Amygdala (tissue), 56 donors: ENCODE measurements at places on chromosomes 13 and 19.

- no peak for DNase-seq
Measured at GRCh38 chr13:110262508-110263291, 44.3 kb downstream of the COL4A1 start.

- no peak for DNase-seq
Measured at GRCh38 chr19:49472936-49473335, 1.1 kb upstream of the FLT3LG start.

DNA sequence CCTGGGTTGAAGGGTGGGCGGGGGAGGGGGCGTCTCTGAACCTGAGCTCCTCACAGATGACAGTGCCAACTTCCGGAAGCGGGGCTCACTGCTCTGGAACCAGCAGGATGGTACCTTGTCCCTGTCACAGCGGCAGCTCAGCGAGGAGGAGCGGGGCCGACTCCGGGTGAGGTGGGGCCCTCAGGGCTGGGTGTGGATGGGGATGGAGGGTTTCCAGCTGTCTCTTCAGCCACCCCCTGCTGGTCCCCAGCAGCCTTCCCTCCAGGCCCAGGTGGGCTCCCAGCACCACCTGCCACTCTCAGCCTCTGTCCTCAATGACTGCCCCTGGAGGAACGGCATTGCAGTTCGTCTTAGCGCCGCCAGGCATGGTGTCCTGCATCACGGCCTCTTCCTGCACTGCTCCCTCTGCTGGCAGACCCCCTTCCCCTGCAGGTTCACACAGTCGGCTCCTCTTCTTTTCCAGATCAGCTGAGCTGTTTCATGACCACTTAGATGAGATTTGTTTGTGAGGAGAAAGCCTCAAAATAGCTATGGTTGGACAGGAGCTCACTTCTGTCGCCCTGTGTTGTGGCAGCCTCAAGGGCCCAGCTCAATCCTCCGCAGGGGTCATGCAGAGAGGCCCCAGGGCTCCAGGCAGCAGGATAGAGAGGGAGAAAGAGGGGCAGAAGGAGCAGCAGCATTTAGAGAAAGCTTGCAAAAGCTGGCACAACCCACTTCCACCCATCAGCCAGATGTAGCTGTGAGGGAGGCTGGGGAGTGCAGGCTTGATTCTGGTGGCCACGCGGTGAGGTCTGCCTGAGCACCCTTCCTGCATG is 2.5 kb upstream of the GARIN5A start:
- DNase-seq: no peak

DNA sequence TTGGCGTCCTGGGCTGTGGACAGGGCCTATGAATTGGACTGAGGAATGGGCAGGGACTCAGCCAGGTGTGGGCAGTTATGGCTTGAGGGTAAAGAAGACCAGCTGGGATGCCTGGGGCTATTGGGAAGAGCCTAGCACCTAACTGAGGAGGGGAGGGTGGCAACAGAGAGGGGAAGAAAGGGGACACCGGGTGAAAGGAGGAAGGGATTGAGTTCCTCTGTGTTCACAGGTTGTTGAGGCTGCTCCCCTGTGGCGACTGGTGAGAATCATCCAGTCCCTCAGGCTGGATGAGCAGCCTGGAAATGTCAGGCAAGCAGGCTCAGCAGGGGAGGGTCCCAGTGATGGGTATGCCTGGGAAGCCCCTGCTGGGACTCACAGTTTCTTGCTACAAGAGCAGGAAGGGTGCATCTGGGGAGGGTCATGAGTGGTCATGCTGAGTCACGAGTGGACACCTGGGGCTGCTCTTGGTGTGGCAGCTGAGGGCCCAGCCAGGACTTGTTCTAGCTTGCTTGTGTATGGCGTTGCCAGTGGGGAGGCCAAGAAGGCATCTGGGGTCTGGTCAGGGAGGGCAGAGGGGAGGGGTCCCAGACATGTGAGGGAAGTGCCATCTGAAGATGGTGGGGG is 1.4 kb downstream of the ZNF324 start:
- no peak for DNase-seq

DNA sequence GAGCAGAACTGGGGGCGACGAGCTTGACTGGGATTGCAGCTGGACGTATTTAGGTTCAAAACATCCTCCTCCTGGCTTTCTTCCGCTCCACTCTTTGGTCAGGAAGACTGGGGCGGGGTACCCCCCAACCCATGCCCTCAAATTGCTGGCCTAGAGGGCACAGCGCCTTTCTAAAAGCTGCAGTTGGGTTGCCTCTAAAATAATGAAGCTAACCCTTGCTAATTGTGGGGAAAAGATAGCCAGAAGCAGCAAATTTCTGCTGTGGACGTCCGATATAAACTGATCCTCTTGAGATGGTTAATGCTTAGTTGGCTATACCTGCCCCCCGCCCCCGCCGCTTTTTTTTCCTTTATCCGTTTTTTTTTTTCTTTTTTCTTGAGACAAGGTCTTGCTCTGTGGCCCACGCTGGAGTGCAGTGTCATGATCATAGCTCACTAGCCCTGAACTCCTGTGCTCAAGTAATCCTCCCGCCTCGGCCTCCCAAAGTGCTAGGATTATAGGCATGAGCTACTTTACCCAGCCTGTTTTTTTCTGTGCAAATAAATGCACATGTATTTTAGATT is 754 bp upstream of the CHERP start:
- no peak for DNase-seq

- no peak for DNase-seq
Measured at GRCh38 chr13:51420681-51421490, 31.9 kb downstream of the INTS6 start.

- no peak for DNase-seq
Measured at GRCh38 chr13:42219876-42220275, 52.1 kb upstream of the AKAP11 start.

DNA sequence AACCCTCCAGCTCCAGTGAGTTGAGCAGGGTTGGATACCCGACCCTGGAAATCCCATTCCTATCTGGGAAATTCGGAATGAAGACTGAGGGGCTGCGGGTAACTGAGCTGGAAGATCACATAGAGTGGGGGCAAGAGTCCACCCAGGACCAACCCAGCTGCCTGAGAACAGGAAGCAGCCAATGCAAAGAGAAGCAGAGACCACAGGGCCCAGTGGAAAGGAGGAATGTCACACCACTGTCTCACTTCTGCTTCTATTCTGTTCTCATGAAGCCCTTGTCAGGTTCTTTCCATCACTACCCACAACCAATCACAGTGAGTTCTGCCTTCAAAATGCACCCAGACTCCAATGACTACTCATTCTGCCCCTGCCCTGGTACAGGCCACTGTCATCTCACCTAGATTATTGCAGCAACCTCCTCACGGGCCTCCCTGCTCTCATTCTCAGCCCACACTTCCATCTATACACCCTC is 15.3 kb downstream of the DYRK1B start:
- DNase-seq: no peak

DNA sequence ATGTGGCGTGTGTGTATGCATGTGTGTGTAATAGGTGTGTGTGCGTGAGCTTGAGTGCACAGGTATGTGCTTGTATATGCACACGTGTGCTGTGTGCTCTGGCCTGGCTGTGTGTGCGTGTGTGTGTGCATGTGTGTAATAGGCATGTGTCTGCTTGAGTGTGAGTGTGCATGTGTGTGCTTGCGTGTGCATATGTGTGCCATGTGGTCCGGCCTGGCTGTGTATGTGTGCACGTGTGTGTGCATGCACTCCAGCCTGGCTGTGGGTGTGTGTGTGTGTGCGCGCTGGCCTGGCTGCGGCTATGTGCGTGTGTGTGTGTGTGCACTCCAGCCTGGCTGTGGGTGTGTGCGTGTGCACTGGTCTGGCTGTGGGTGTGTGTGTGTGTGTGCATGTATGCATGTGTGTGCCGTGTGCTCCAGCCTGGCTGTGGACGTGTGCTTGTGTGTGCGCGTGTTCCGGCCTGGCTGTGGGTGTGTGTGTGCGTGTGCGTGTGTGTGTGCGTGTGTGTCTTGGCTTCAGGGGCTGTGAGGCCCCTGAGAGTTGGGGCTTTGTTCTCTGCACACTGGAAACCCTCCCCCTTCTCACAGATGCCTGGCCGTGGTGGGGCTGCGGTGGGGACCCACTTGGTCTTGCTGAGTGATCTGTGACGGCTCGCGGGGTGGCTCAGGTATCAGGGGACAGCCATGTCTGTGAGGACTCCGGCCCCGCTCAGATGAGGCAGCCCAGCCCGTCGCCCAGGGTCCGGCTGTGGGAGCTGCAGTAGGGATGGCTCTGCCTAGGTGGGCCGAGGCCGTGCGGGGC is 8.2 kb downstream of the SPPL2B start:
- no peak for DNase-seq

- no peak for DNase-seq
Measured at GRCh38 chr13:43089912-43090498, 66.6 kb downstream of the DNAJC15 start.

- DNase-seq: no peak
Measured at GRCh38 chr13:94303644-94304174, 175.8 kb downstream of the DCT start.

DNA sequence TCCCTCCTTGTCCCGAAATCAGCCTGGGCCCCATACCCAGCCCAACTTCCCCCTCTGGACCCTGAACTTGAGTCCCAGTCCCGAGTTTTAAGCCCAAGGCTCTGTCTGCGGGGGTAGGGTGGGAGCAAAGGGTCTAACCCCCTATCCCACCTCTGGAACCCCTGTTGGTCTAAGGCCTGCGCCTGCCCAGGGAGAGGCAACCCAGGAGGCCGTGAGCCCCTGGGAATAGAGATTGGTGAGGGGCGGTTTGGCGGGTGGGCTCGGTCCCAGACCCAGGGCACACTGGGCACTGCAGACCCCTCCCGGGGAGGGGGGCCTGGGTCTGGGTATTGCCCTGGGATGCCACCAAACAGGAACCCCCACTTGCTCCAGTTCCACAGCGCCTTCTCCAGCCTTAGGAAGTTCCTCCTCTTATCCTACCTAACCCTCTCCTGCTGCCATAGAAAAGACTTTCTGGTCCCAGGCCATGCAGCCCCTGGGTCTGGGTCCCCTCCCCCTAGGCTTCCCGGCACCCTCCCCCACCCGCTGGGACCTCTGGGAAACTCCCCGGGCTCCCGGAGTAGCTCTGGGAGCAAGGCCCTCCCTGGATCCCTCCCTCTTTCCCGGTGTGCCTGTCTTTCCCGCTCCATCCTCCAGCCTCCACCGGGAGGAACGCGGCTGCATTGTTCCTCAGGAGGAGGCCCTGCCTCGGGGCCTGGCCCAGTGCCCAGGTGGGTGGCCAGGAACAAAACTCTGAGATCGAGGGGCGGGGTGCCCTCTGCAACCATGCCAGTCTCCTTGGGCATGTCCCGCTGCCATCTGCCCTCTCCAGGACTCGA is 33.6 kb upstream of the NANOS3 start:
- DNase-seq: no peak

DNA sequence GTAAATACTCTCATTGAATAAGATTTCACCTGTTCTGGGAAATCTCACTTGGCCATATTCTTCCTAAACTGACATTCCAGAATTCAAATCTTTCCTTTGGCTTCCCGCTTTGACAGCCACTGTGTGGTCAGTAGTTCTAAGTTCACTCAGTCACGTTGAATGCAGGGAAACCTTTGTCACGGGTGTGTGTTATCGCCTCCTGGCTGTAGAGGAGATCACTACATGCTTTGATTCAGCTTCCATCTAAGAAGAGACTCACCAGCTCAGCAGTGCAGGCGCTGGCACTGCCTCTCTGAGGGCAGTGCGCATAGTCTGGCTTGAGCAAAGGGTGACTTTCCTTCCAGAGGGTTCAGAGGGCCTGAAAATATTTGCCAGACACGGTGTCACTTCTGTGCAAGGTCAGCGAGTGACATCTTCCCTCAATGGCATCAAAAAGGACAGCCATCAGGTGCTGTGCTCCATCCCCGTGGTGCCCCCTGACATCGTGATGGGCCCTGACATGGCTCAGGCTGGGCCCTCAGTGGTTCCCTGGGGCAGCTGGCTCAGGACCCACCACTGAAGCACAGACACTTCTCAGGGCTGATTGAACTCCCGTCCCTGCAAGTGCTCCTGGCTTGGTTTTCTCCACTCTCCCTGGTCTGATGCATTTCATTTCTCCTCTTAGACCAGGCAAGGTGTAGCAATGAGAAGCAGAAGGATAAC is 635.4 kb upstream of the ARGLU1 start:
- no peak for DNase-seq

DNA sequence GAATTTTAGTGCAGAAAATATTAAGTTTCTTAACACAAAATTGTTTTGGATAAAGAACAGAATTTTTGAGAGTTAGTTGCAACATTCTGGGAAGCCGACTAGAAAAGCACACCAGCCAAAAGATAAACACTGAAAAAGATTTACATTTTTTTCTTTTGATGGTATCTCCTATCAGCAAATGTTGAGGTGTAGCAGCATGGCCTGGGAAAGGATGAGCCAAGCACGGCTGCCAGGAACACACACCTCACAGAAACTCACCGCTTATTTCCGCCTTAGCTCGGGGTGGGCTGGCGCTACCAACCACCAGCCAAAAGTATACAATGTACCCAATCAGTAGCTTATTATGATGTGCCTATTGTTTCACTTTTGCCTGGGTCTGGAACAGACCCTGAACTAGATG is 134.7 kb downstream of the MIPEP start:
- DNase-seq: no peak

- DNase-seq: no peak
Measured at GRCh38 chr19:40596608-40597328, 4.4 kb upstream of the LTBP4 start.

DNA sequence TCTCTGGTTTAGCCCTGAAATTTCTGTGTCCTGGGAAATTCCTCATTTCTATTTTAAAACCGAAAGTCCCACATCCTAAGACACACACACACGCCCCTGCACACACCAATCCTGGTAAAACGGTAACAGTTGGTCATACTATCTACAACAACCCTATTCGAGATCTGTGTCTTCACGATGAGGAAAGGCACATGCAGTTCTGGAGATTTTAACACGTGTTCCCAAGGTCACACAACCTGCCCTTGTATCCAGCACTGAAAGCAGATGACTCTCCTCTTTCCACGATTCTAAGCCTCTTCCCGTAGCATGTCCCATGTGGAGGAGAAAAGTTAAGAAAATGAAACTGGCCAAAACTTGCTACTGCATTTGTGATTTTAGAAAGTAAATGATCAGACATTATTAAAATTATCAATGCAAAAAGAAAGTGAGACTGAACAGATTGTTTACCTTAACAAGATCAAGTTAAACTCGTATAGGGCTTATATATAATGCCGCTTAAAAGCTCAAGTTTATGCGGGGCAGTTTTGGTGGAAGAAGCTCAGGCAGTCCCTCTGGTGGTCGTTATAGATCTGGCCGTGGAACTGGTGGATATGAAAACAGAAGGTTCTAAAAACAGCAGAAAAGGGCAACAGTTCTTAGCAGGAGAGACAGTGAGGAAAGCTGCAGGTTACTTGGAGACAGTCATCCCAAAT is 32.7 kb downstream of the VSTM1 start:
- no peak for DNase-seq

DNA sequence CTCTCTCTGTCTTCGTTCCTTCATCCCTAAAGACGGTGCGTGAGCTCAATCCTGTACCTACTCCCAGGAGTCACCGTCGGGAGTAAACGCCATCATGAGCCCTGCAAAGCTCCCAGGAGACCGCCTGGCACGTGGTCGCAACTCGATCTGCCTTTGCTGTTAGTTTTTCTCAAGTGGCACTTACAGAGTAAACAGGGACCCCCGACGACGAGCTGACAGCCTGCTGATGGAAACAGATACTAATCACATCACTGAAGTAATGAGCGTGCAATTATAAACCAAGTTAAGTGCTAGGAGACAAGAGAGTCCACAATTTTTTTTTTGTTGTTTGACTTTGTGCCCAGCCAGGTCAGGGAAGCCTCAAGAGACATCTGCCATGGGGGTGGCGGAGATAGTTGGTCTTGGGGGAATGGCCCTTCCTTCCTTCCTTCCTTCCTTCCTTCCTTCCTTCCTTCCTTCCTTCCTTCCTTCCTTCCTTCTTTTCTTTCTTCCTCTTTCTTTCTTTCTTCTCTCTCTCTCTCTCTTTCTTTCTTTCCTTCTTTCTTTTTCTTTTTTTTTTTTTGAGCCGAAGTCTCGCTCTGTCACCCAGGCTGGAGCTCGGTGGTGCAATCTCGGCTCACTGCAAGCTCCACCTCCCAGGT is 23.6 kb downstream of the CACNG6 start:
- DNase-seq: no peak

- no peak for DNase-seq
Measured at GRCh38 chr19:13856497-13856896, 20.4 kb upstream of the NANOS3 start.
